Stimulated activated naive B cell treated with anti-CD40 and anti-IgM and Interleukin-4, amounts not matched to agents 10 μg/mL and 1 μg/mL and 100 μg/mL, for 72 hours (primary cell): ENCODE measurements at places on chromosomes 4 and X.
A peak's percentile ranks its signal among the peaks of the same experiment; 100 is the strongest.

DNA sequence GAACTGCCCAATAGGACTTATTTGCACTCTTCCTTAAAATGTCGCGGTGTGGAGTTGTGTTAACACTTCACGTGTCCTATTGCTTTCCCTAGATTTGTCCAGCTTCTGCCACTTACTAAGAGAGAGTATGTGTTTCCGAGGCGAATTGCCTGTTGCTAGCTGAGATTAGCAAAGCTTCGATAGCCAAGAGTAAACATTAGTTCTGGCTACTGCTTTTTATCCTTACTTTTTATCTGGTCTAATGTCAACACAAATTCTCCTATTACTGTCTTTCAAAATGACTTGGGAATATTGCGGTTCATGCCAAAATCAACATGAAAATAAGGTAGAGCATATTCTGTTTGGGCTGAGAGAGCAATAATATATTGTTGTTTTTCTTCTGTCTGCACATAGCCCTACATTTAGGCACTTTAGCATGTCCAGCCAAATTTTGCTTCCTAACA lies 90.4 kb upstream of the VEGFC start:
- DNase-seq, result no peak

DNA sequence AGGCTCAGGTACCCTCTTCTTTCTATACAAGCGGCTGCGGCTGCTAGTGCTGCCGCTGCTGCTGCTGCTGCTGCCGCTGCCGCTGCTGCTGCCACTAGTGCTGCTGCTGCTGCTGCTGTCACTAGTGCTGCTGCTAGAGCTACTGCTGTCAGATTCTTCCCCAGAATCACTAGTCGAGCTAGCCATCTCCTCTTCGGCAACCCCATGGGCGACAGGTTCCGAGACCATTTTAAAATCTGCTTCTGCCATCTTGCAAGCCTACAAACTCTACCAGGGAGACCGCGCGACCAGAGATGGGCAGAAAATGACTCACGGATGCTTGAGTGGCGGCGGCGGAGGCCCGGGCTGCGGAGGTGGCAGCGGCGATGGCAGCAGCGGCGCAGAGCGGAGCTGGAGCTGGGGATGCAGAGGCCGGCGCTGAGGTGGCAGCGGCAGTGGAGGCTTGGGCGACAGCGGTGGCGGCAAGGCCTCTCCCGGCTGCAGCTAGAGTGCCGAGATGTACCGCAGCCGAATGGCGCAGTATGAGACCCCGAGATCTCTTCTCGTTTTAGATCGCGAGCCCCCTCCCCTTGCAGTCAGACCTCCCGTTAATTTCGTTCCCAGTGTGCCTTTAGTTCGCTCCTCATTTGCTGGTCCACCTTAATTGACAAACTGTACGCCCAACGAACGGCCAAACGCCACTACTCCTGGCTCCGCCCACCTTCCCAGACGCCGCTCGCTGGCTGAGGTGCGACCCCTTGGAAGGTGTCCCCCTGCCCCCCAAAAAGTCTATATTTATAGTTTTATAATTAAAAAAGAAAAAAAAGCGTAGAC lies at the start of gene NAP1L3:
Gene NAP1L3, minus strand, starts transcription at position 523 of the 813 bp plus-strand sequence. Its CDS starts 274 bp downstream, at position 249.
- DNase-seq, result peak; percentile 18

- DNase-seq, result no peak
These were observed 53.7 kb upstream of the SLC39A8 start for GRCh38 chr4:102399021-102399420.

DNA sequence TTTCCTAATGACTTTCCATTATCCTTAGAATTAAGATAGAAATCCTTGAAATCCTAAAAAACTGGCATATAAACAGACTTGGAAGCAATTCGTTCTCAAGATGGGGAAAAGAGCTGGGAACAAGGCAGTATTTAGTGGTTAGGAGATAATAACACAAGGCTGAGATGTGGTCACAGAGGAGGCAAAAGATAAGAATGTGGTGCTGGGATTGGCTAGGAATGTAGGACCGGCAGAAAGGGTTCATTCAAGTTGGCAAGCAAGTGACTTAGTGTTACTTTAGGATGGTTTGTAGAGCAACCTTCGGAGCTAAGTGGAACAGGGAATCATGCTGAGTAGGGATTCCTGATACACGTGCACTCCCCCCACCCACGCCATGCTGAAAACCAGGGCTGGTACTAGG lies 121.9 kb upstream of the RPS6KA3 start:
- no peak for DNase-seq

- DNase-seq, result no peak
These were observed 243.7 kb downstream of the TENM3 start for GRCh38 chr4:182486881-182487280.

- no peak for DNase-seq
These were observed 50.6 kb downstream of the JADE1 start for GRCh38 chr4:128859887-128860677.

DNA sequence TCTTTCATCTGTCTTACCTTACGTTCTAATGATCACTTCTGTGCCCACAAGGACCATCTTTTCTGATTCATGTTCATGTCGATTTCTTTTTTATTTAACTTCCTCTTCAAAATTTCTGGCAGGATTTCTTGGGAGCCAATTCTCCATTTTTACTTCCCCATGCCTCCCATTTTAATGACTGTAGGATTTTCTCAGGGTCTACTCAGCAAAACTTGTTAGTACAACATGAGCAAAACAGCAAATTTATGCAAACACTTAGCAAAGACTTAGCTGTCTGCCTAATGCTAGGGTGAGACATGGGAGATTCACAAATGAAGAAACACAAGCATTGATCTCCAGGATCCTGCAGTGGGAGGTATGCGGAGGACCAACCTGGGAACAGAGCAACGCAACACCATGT lies 5.5 kb downstream of the CD38 start:
- no peak for DNase-seq

DNA sequence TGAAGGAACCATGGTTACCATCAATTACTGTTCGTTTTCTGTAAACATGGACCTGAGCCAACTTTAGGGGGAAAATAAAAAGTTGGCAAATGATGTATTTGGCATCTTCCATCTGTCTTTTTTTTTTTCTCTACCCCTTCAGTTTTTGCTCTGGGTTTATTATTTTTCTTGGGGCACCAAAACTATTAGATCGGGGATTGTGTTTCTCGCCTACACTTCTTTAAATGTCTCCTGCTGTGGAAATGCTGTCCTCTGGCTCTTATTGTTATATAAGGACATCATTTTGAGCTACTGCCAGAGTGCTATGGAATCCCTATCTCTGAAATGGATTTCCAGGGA lies 234.0 kb upstream of the SLIT2 start:
- DNase-seq, result no peak

GRCh38 chr4:96035727-96036126 lies 195.8 kb downstream of the PDHA2 start:
- DNase-seq, result no peak
